ENCODE measurements at places on chromosomes 11 and 22.

DNA sequence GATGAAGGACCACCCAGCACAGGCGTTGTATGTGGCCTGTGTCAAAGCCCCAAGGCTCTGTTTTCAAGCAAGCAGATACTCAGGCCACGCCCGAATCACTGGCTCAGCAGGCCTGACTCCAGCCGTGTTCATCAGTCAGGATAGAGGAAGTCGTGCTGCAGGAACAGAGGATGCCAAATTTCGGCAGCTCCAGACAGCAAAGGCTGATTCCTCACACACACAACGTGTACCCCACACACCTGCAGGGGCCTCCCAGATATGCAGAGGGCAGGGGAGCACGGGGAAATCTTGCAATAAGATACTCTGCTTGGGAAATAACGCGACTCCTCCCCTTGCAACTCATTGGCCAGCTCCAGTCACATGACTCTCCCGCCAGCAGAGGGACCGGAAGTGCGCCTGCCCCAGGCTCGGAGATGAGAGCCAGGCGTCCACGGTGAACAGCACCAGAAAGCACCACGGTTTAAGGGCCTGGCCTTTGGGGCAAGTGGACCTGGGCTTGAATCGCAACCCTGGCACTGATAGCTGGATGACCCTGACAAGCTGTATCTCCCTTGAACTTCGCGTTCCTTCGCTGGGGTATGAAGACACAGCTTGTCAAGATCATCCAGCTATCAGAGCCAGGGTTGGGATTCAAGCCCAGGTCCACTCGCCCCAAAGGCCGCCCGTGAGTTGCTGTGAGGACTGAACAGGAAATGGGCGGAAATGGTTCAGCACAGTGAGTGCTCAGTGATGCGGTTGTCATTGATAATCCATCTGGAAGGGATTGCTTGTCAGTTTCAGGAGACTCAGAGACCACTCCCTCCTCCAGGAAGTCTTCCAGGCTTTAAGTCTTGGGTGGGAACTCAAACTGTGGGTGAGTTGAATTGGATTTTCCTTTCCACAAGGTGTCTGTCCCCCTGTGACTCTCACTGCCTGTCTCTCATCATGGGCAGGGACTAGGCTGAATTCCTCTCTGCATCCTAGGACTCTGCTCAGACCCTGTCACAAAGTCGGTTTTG lies 88.5 kb downstream of the MYEOV start:
- no peak for DNase-seq

GRCh38 chr11:122625976-122626665 lies 29.4 kb upstream of the UBASH3B start:
- DNase-seq: no peak

DNA sequence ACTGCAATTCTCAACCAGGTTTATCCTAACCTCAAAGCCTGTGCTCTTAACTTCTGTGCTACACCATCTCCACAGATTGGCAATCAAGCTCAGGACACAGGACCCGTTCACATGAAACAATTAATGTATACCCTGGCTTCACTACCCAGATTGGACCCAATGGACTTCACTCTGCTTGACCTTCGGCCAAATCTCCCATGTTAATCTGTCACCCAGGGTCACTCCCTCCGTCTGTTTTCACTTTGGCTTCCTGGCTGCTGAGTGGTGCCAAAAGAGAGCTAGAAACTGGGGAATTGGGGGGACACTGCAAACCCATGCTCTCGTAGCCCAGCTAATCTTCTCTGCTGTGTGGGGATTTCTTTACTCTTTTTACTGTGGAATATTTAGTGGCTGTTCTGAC lies 216.1 kb upstream of the ZC3H12C start:
- DNase-seq: no peak

DNA sequence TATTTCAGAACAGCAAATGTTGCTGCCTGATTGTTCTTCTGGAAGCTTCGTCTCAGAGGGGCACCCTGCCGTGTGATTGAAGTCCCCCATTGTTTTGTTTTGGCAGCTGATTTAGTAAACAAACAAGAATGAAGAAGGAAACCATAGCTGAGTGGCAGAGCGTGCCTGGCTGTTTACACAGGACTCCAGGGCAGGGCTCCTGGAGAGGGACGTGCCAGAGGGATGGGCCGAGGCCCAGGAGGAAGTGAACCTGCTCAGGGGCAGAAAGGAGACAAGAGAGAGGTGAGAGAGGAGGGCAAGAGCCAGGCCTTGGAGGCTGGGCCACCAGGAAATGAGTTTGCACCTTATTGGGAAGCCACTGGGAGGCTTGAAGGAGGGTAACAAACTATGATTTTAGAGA lies 85.5 kb upstream of the B3GAT1 start:
- DNase-seq: no peak

DNA sequence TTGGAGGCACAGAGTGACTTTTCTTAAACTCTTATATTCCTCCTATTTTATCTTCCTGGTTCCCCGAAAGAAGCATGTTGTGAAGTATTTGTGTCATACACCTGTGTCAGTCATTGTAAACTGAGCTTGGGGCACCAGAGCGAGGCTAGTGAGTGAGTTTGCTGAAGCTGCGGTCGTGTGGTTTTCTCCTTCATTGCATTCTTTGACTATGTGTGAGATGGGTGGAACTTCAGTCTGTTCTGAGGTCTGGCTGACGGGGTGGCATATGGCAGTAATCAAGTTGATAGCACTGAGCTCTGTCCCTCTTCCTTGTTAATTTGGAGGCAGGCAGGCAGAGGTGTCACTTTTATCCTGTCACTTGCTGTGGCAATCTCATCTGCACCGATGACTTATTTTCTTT lies 4.2 kb downstream of the VPS26B start:
- DNase-seq: no peak

- DNase-seq: no peak
These were observed 17.7 kb downstream of the HTR3A start for GRCh38 chr11:113992459-113993110.

DNA sequence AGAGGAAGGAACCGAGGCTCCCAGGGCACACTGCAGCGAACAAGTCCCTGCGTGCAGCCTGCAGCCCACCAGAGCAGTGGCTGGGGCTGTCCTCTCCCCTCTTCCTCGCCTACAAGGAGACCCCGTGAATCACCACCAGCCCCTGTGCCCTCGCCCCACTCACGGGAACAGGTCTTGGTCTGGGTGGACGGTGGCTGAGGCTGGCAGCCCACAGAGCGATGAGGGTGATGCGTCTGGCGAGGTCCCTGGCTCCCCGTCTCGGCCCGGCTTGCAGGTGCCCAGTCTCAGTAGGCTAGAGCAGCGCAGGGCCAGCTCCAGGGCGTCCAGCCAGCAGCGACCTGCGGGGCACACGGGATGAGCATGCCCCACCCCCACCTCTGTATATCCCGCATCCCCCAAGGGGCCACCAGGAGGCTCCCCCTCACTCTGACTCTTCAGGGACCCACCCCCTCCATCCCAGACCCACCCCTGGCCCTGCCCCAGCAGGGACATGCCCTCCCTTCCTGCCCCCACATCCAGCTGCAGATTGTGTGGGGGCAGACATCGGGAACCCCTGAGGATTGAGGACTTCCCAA lies 50.5 kb upstream of the CARS1 start:
- DNase-seq: no peak

GRCh38 chr22:41697126-41697775 lies 2.1 kb upstream of the MEI1 start:
- DNase-seq: peak; percentile 76

DNA sequence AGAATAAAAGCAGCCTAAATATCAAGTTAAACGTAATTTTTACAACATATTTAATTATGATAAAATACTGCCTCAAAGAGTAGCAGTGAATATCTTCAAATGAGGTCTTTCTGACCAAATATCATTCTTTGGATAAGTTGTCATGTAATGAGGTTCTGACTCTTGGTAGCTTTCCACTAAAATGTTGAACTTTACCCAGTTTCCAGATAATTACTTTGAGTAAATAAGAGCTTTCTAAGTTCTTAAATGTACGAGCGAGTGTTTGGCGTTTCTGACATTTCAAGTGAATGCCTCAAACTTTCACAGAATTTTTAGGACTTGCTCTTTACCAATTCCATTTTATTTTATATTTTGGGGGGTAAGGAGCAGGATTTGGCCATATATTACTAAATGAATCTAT lies 1515.2 kb downstream of the FAM181B start:
- no peak for DNase-seq

- DNase-seq: no peak
These were observed 57.8 kb downstream of the PPFIBP2 start for GRCh38 chr11:7571640-7572000.

DNA sequence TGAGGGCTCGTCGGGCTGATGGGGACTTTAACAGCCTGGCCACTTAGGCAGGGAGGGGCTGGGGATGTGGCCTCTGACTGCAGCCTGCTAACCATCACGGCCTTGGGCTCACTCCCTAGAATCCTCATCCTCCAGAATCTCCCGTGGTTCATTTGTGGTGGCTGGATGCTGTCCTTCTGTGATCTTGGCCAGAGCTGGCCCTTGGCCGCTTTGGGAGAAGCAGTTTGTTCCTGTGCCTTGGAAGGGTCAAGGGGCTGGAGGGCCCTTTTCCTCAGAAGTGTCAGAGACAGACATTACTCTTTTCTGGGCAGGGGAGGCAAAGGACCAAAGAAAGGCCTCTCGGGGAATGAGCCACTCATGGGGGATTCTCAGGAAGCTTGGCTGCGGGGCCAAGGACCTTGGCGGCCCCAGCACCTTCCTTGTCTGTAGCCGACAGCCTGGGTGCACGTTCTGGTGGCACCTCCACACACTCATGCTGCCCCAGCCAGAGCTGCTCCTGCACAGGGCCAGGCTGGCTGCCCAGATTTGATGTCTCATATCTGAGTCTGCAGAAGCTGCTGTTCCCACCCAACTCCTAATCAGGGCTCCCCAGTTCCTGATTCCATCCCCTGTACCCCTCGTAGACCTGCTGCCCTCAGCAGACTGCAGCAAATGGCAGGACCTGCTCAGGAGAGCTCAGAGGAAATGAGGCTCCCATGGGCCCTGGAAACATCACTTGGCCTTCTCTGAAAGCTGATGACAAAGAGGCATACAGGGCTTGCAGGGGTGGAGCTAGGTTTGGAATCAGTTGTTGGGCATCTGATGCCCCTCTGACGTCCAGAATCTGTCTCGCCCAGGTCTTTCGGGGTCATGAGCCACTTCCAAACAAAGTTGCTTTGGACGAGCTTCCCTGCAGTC lies 107.7 kb downstream of the CTTN start:
- no peak for DNase-seq

DNA sequence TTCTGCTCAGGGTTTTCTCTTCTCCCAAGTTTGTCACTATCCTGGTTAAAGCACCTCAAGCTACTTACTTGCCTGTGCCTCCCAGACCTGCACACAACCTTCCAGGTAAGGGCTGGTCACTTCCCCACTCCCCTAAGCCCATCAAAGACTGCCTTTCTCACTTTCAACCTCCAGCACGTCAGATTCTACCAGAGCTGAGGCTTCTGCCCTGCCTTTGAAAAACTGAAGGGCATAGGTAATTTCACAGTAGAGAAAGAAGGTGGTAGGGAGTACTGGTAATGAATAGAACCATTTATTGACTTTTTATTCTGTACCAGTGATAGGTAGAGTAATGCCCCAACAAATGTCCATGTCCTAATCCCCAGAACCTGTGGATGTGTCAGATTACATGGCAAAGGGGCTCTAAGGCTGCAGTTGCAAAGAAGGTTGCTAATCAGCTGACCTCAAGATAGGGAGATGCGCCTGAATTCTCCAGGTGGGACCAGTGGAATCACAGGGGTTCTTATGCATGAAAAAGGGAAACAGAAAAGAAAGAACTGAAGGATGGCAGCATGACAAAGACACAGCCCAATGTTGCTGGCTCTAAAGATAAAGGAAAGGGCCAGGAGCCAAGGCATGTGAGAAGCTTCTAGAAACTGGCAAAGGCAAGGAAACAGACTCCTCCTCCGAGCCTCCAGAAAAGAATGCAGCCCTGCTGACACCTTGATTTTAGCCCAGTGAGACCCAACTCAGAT lies 89.0 kb downstream of the SLC1A2 start:
- DNase-seq: no peak

DNA sequence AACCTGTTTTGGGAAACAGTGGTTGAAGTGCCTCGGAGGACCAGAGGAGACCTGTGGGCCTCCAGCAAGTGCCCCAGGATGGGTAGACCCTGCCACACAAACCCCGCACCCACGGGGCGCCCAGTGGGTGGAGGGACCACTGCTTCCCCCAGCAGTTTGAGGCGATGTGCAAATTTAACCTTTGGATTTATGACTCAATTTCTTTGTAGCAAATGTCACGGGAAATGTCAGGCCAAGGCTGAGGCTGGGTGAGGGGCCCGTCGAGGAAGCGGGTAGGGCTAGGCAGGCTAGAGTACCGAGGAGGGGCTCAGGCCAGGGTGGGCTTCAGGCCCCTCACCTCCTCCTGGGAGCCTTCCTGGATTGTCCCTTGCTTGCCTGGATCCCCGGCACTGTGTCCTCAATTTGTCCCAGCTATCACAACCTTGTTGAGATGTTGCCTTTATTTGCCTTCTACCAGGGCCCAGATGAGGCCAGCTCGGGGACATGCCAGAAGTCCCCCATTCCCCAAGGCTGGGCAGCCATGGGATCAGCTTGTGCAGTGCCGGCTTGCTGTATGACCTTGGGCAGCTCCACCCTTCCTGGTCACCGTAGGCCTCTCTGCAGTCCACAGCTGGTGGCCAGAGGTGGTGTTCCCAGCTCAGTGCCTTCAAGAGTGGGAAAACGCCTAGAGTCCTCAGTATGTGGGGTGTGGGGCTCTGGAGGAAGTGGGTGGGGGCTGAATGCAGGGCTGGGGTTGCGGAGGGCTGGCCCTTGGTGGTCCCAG lies 39.5 kb upstream of the PRODH start:
- DNase-seq: no peak

DNA sequence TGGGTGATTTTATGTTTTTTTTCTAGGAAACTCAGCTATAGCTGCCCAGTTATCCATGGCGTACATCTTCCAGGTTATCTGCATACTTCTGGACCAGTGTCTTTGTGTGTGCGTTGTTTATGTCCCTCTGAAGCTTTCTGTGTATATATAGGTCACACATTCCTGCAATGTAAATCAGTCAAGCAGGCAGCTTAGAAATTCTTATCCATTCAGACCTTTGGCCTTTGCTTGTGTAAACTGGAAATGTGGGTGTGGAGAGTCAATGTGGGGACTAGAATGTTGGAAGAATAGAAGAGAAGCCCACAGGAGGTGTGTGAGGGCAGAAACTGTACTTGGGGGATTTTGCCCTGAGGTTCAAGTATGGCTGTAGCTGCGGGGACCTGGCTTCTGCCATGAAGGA lies 51.7 kb downstream of the BARX2 start:
- no peak for DNase-seq

GRCh38 chr11:724049-724777 lies 18.2 kb downstream of the EPS8L2 start:
- DNase-seq: no peak

DNA sequence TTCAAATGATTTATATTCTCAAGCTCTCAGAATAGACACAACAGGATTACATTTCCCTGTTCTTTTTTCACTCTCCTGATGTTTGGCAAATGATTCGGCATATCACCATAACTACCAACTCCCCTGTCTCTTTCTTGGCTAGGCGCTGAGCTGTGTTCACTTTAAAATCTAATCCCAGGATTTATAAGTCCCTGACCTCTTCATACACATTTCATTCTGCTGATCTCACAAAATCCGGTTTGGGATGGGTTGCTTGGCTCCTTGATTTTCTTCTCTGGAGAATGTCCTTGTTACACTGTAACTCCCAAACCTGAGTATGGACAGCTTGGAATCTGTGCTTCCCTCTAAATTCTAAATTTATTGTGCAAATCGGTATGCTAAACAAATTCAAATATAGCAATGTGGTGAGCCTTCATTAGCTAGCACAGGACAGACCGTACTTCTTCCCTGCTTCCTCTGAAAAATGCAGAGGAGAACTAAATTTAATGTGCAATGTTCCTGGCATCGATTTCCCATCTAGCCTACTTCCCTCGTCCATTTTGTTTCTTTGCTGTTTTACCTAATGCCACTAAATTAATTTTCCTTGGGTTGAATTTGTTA lies 858.5 kb upstream of the FAT3 start:
- DNase-seq: no peak

Data from GF-D8 (cell line).